ENCODE measurements at places on chromosomes 1 and 21. TPM values are rescaled to one million over a fixed set of nuclear protein-coding genes. Genes with fewer than 3 reads are reported as not detected.

DNA sequence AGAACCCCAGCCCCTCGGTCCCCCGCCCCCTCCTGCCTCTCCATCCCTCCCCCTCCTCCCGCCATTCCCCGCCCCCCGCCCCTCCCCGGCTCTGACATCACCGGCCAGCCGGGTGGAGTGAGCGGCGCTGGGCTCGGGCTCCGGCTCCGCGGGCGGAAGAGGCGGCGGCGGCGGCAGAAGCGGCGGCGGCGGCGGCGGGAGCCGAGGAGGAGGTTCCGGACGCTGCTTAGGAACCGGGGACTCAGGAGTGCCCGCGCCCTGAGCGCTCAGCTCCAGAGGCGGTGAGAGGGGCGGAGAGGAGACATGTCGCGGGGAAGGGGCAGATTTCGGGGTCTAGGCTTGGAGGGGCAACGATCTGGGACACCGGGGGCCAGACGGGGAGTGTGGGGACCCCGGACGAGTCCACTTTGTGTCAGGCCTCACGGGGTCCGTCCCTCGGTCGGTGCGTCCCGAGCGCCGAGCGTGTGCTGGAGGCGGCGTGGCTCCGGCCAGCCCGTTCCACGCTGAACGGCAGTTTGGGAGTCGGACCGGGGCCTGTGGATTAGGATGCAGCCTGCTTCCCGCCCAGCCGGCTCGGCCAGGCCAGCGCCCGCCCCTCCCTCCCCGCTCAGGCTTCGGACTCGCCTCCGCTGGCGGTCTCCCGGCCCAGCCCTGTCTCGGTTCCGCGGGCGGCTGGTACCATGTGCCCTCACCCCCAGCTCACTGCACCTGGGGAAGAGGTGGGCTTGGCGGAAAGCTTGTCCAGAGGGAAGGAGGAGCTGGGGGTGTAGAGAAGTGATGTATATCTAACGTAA, at the start of gene PEA15:
PEA15 (plus strand) TSS at position 143 of the 794 bp plus-strand sequence. CDS start 6,161 bp downstream, outside the sequence.
- no peak for DNase-seq

- DNase-seq, result no peak
These were observed 26.3 kb upstream of the BCAR3 start for GRCh38 chr1:93707956-93708355.

DNA sequence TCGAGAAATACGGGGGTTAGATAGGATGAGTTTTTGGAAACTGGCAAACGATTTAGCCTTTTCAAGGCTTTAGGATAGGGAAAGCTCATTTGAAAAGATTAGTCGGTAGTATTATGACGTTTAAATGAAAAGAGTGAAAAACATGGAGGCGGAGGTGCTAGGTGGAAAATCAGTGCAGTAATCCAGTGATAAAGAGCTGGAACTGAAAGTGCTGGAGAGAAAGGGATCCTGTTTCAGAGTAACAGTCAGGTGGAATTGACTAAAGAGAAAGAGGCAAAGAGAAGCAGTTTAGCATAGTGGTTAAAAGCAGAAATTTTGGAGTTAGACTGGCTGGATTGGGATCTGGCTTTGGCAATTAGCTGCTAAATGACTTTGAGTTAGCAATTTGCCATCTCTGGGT, 945 bp downstream of the WDR3 start:
- DNase-seq, result no peak

DNA sequence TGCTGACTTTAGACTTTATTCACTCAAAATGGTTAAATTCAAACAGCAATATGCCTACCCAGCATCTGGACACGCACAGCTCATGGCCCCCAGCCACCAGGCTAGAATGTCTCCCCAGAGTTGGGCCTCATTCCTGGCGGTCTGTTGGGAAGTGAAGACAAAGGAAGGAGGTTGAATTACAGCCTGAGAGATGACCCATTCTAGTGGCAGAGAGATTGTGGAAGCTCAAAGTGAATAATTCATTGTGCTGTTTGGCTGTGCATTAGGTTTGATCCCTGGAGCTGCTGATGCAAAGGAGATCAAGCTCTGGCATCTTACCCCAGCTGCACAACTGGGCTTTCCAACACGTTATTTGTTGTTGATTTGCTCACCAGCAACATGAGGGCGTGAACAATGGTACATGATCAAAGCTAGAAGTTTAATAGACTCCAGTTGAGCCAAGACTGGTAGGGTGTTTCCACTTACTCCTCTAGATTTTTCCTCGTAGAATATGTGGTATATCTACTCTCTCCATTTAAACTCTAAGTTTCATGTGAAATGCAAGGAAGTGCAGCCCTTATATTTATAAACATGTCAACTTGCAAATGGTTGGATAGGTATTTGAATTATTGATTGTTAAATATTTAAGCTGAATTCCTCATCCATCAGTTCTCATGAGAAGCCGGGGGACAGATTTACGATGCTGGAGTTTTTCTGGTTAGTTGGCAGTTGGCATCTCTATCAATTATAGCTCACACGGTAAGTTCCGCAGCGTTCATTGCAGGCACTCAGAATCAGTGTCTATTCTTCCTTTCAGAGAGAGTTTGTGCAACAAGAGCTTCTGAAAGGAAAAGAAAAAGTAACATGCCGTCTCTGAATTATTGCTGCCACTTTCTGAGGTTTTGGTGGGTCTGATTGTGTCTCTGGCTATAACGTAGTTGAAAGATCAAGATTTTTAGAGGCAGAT, 222.7 kb downstream of the TM2D1 start:
- DNase-seq, result no peak

- no peak for DNase-seq
These were observed 150.9 kb downstream of the RERE start for GRCh38 chr1:8666389-8667167.

DNA sequence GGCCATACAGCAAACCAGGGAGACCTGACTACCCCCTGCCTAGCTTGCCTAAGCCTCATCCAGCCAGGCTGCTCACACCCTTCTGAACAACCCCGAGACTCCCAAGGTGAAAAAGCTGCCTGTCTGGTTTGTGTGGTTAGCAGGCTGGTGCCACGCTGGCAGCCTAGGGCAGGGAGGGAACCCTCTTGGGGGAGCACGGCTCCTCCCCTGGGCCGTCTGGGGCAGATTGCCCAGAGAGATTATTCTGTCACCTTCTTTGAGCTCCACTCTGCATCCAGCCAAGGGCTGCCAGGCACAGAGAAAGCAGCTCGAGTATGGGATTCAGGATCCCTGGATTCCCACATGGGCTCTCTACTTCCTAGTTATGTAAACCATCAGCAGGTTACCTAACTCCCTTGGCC, 27.5 kb upstream of the TCEA3 start:
- DNase-seq, result no peak

Gene OR2T35
- total RNA-seq, result not detected

Gene MIGA1
- total RNA-seq, result 14.4 TPM
